CD4-positive, alpha-beta T cell (primary cell): ENCODE measurements at places on chromosomes 6 and 20. TPM values are rescaled to one million over a fixed set of nuclear protein-coding genes. Genes with fewer than 3 reads are reported as not detected.

CAPN11 gene
- total RNA-seq, result 1.3 TPM

- no peaks in the 10 kb centered on the region for H3K27me3 ChIP-seq
- peaks cover 35% of the 10 kb centered on the region for H3K36me3 ChIP-seq
- no peak overlapping the region for H3K4me3 ChIP-seq
- peaks cover 58% of the 10 kb centered on the region for H3K4me1 ChIP-seq
- no peak overlapping the region for H3K27ac ChIP-seq
Measured at GRCh38 chr6:167129159-167129558, 6.3 kb downstream of the CCR6 start.

DNA sequence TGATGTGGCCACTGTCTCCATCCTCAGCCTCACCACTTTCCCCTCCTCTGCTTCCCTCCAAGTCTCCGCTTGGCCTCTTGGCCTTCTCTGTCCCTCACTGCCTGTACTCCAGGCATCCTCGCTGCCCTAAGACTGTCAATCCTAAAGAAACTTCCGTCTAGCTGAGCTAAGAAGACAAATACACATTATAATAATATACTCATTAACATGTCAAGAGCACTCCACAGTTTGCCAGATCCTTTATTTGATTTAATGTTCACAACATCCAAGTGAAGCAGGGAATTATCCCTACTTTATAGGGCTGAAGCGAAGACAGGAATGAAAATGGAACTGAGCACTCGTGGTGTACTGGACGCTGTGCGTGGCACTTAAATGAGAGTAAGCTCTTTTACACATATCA is 72.4 kb upstream of the SLC22A23 start:
- H3K27ac ChIP-seq, result no peak overlapping the region
- no peak for DNase-seq
- no peaks in the 10 kb centered on the region for H3K36me3 ChIP-seq
- no peaks in the 10 kb centered on the region for H3K27me3 ChIP-seq
- no peak overlapping the region for H3K4me3 ChIP-seq
- no peaks in the 10 kb centered on the region for H3K4me1 ChIP-seq

GRCh38 chr20:53652090-53652858 is 58.6 kb upstream of the ZNF217 start:
- peaks cover 15% of the 10 kb centered on the region for H3K4me1 ChIP-seq
- no peaks in the 10 kb centered on the region for H3K36me3 ChIP-seq
- no peaks in the 10 kb centered on the region for H3K27me3 ChIP-seq
- peak overlapping the region; percentile 23 for H3K4me3 ChIP-seq
- DNase-seq, result no peak
- H3K27ac ChIP-seq, result peak overlapping the region; percentile 68

TNF gene
- total RNA-seq, result 34.2 TPM

FABP7 gene
- total RNA-seq, result not detected

SIRPG gene
- total RNA-seq, result 28.0 TPM

GRCh38 chr20:14208956-14209355 is 128.5 kb downstream of the FLRT3 start:
- H3K36me3 ChIP-seq, result no peaks in the 10 kb centered on the region
- no peaks in the 10 kb centered on the region for H3K4me1 ChIP-seq
- no peak overlapping the region for H3K27ac ChIP-seq
- no peak for DNase-seq
- H3K4me3 ChIP-seq, result no peak overlapping the region

- no peak overlapping the region for H3K27ac ChIP-seq
- H3K4me1 ChIP-seq, result peaks cover 18% of the 10 kb centered on the region
- H3K4me3 ChIP-seq, result no peak overlapping the region
- no peaks in the 10 kb centered on the region for H3K27me3 ChIP-seq
- no peak for DNase-seq
- no peaks in the 10 kb centered on the region for H3K36me3 ChIP-seq
Measured at GRCh38 chr20:23877524-23877923, 2.0 kb downstream of the CST5 start.

- peaks cover 31% of the 10 kb centered on the region for H3K4me1 ChIP-seq
- peak overlapping the region; percentile 26 for H3K27ac ChIP-seq
- H3K4me3 ChIP-seq, result peak overlapping the region; percentile 10
- no peak for DNase-seq
- H3K36me3 ChIP-seq, result no peaks in the 10 kb centered on the region
Measured at GRCh38 chr20:50338479-50339391, 148.1 kb downstream of the CEBPB start.

DNA sequence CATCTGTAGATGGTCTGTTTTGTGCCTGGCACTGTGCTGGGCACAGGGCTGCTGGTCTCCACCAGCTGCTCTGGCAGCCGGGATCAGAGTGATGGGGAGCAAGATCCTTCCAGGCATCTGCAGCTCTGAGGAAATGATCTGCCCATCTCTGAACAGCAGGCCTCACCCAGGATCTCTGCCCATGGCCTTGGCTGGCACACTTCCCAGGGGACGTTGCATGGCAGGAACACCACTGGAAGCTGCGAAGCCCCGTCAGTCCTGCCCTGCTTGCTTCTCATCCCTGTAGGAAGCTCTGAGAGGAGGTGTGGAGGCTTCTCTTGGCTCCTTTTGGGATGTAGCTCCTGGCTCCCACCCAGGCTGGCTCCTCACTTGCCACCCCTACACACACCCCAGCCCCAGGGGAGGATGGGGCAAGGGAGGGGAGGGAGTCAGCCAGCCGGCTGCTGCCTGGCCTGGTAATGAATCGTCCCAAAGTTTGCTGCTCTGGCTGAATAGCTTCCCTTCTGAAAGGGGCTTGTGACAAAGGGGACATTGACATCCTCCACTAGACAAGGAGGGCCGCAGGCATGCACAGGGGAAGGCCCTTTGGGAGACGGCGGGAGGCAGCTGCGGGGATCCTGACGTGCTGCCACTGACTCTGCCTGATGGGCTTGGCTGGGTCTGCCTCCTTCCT is 108.9 kb downstream of the VEGFA start:
- no peaks in the 10 kb centered on the region for H3K27me3 ChIP-seq
- H3K27ac ChIP-seq, result no peak overlapping the region
- H3K36me3 ChIP-seq, result no peaks in the 10 kb centered on the region
- H3K4me3 ChIP-seq, result no peak overlapping the region
- no peak for DNase-seq

DNA sequence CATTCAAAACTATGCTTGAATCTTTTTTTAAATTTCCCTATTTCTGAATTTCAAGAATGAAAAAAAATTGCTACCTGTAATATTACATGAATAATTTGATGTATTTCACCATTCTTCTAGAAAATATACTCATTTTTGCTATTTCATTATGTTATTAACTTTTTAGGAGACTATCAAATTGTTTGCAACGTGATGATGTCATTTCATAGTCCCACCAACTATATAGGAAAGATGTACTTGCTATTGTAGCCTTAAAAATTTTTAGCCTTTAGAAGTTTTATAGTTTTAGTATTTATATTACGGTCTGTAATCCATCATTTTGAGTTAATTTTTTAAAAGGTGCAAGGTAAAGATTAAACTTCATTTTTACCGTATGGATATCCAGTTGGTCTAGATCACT is 81.4 kb upstream of the AHI1 start:
- H3K27me3 ChIP-seq, result no peaks in the 10 kb centered on the region
- no peaks in the 10 kb centered on the region for H3K4me1 ChIP-seq
- H3K27ac ChIP-seq, result no peak overlapping the region

ZBTB46 gene
- 0.34 TPM for total RNA-seq

DNA sequence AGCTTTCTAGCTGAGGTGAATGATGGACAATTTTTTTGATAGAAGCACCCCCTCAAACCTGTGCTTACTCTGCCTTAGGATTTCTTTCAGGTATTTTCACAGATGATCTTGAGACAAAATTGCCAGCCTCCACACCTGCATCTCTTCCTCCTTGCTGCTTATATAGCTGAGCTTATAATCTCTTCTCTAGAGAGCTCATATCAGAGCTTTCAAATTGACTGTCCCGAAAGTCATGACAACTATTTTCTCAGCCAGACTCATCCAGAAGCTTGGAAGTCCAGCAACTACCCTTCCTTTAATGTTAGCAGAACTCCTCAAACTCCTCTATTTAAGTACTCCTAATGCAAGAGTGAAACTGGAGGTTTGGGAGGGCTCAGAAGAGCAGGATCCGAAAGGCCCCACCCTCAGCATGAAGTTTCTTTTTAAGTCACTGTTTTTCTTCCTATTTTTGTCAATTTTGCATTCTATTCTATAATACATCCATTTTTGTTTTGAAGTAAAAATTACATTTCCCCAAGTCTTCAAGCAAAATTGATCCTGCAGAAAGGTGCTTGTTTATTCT is 12.7 kb downstream of the CGA start:
- no peaks in the 10 kb centered on the region for H3K36me3 ChIP-seq
- no peak for DNase-seq
- H3K27me3 ChIP-seq, result peaks cover 2% of the 10 kb centered on the region
- H3K4me1 ChIP-seq, result no peaks in the 10 kb centered on the region
- H3K4me3 ChIP-seq, result no peak overlapping the region

- no peak for DNase-seq
- H3K4me3 ChIP-seq, result peak within 1 kb of the TSS; percentile 26
Measured at GRCh38 chr6:10886691-10887502, at the start of gene SYCP2L. TSS of gene SYCP2L (plus strand) at chr6:10887052. CDS start at chr6:10887127, 75 bp downstream.

DNA sequence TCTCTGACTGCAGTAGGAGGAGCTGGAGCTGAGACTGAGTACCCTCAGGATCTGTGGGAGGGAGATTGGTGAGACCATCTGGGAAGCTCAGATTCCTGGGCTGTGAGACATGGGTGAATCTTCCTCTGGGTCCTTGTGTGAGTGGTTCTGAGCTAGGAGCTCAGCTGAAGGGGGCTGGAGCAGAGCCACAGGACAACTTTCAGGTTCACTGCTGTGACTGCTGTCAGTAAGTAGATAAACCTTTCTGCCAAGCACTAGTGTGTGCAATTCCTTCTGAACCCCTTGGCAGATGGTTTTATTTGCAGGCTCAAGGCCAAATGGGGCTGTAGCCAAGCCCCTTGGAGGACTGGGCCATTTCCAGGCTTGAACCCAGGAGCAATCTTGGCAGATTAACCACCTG is 49.6 kb upstream of the SNAP91 start:
- no peaks in the 10 kb centered on the region for H3K4me1 ChIP-seq
- no peak overlapping the region for H3K27ac ChIP-seq
- H3K36me3 ChIP-seq, result no peaks in the 10 kb centered on the region
- no peaks in the 10 kb centered on the region for H3K27me3 ChIP-seq
- DNase-seq, result no peak
- H3K4me3 ChIP-seq, result no peak overlapping the region

ASIP gene
- not detected for total RNA-seq

SLPI gene
- total RNA-seq, result not detected

HTR1B gene
- total RNA-seq, result not detected

GRCh38 chr6:115882771-115883170 is 177.9 kb downstream of the FRK start:
- H3K27ac ChIP-seq, result no peak overlapping the region
- no peak for DNase-seq
- no peaks in the 10 kb centered on the region for H3K36me3 ChIP-seq
- H3K4me1 ChIP-seq, result no peaks in the 10 kb centered on the region

DNA sequence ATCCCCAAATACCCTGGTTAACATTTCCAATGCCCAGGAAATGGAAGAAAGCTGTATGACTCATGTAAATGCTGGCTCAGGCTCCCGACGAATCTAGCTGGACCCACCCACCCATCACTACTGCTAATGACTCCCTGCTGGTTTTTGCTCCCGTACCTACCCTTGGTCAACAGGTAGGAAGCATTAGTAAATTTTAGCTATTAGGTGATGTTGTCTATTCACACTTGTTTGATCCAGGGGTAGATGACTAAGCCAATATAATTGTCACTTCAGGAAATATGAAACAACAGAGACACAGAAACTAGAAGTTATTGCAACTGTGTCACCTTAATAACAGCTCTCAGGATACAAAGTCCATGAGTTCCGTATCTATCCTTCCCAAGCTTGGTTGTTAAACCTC is 94.4 kb upstream of the BEND6 start:
- H3K4me1 ChIP-seq, result no peaks in the 10 kb centered on the region
- H3K27ac ChIP-seq, result no peak overlapping the region
- H3K36me3 ChIP-seq, result no peaks in the 10 kb centered on the region
- no peak overlapping the region for H3K4me3 ChIP-seq

- DNase-seq, result peak; percentile 22
- H3K27ac ChIP-seq, result no peak overlapping the region
- no peaks in the 10 kb centered on the region for H3K27me3 ChIP-seq
- no peaks in the 10 kb centered on the region for H3K4me1 ChIP-seq
Measured at GRCh38 chr20:43537921-43538877, 20.6 kb upstream of the SGK2 start.

DNA sequence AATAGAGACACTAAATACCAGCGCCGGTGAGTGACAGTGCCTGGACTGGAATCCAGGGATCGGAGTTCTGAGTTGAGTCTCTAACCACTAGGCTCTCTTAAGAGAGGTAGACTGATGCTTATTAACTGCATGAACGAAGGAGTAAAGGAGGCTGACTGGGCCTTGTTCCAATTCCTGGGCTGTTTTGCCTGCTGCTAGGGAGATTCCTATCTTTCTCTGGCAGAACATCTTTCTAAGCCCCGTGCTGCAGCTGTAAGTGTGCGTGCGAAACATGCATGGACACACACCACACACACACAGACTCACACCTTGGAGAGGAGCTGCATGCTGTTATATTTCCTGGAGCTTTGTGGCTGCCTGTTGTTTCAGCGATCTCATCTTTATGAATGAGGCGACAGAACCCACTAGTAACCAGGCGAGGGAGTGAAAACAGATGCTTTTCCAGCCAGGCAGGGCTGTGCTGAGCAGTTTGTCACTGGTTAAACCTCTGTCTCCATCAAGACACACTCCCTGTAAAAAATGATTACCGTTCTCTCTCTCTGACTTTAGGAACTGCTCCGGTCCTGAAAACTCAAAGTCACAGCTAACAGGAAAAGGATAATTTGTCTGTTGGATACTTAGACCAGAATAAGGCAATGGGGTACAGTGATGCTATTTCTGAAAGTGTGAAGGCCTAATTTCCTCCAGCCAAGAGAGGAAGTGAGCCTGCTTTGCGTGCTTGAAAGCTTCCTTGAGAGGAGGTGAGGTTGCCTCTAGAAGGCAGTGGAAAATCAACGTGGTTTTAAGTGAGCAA is 157.4 kb upstream of the ZNF217 start:
- peak; percentile 2 for DNase-seq
- H3K27ac ChIP-seq, result peak overlapping the region; percentile 53
- H3K27me3 ChIP-seq, result no peaks in the 10 kb centered on the region
- peaks cover 60% of the 10 kb centered on the region for H3K4me1 ChIP-seq
- H3K4me3 ChIP-seq, result no peak overlapping the region
- H3K36me3 ChIP-seq, result no peaks in the 10 kb centered on the region

DNA sequence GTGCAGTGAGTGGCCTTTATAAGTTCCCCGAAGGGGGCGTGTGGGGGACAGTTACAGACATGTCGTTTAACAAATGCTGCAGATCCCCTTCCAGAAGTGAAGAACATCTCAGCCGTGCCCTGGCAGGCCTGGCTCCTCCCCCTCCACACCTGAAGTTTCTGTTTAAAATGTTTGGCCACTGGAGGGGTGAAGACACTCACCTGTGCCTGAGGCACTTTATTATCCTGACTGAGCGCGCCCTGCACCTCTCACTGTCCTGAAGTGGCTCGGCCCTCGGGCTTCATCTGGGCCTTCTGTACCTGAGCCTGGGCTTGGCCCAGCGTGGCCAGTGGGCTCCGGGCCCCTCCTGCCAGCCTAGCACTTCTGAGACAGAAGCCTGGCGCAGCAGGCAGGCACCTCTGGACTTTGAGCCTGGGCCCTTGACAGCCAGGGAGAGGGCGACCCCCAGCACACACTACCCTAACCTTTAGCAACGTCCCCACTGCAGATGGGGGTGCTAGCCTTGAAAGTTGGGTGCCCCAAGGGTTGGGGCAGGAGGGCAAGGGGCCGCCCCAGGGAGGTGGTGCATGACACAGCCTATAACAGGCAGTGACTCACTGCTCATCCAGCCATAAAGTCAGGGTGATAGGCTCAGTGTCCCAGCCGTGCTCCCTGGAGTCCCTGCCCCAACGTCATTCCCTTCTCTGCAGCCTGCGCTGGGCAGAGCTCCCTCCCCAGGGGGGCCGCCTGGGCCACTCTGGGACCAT is 13.6 kb upstream of the GATA5 start:
- no peaks in the 10 kb centered on the region for H3K36me3 ChIP-seq
- peaks cover 31% of the 10 kb centered on the region for H3K27me3 ChIP-seq
- no peak for DNase-seq
- H3K4me1 ChIP-seq, result no peaks in the 10 kb centered on the region
- H3K4me3 ChIP-seq, result no peak overlapping the region
